ENCODE measurements at places on chromosomes 1 and 21.

- DNase-seq = no peak
Observed at GRCh38 chr1:197961449-197961848, 44.3 kb downstream of the LHX9 start.

- no peak for DNase-seq
Observed at GRCh38 chr21:20627594-20627993, 370.6 kb upstream of the NCAM2 start.

DNA sequence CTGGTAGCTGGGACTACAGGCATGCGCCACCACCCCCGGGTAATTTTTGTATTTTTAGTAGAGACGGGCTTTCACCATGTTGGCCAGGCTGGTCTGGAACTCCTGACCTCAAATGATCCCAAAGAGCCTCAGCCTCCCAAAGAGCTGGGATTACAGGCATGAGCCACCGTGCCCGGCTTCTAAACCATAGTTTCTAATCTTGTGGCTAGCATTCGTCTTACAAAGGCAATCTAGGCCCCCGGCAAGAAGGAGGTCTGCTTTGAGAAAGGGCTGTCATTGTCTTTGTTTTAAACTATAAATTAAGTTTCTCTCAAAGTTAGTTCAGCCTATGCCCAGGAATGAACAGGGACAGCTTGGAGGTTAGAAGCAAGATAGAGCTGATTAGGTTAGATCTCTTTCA is 10.3 kb upstream of the L1TD1 start:
- DNase-seq = no peak

DNA sequence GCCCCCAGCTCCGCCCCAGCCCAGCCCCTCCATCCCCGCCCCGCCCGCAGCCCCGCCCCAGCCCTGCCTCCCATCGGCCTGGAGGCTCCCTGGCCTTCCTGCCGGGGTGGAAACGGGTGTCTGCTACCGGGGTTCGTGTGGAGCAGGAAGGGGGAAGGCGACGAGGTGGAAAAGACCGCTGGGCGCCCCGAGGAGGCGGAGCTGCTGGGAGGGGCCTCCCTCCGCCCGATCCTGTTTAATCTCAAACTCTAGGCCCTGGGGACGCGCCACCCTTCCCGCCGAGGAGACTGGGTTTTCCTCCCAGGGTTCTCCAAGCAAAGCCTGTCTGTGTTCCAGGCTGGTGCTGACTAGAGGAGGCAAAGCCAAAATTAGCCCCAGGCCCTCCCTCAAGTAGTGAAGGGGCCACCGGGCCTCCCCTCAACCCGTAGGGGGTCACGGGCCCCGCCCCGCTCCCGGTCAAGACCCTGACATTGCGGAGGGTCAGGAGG is 16.2 kb upstream of the TTLL10 start:
- DNase-seq = peak; percentile 49

DNA sequence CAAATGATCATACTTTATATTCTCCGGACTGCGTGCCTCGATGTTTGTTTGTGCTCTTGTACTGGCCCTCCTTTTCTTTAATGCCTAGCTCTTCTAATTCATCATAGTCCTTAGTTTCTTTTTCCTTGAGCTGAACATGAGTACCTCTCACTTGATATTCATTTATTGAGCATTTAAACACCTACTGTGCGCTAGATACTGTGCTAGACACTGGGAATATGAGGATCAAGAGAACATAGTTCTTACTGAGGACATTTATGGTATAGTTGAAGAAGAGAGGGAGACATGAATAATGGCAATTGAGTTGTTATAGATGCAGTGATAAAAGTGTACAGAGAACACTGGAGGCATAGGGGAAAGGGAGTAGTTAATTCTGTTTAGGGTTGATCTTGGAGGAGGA is 22.0 kb downstream of the SUCO start:
- DNase-seq = no peak

GRCh38 chr1:93443454-93443853 is 4.5 kb upstream of the FNBP1L start:
- no peak for DNase-seq

- no peak for DNase-seq
Observed at GRCh38 chr1:226663327-226663704, 75.8 kb downstream of the ITPKB start.

DNA sequence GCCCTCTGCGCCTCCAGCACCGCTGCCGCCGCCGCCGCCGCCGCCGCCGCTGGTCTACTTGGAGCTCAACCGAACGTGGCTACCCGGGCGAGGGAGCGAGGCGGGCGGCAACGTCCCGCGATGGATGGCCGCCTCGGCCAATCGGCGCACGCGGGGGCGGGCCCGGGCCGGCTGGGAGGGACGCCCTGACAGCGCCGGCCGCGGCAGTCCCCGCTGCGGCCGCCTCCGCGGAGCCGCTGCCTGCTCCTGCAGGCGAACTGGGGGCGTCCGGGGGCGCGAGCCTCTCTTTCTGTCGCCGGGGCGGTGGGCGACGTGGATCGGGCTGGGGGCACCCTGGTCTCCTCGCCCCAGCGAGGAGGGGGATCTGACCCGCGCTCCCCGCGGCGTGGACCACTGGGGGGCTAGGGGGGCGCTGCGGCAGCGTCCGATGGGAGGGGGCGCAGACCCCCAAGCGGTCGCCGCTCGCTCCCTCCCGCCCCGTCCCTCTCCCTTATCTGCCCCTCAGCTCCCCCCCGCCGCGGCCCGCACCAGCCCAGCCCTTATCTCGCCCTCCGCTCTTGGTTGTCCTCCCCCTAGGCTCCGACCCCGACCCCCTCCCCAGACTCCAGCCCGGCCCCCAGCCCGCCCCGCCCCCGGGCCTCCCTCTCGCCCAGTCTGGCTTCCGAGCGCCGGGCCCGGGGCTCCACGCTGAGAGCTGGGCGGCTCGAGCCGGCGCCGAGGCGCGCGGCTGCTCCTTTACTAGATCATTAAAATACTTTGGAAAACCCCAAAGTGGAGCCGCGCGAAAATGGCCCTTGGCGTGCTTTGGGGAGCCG is at the start of gene SSBP3:
Gene SSBP3 (minus strand): TSS at position 56 of the 815 bp plus-strand sequence.
- peak; percentile 90 for DNase-seq

DNA sequence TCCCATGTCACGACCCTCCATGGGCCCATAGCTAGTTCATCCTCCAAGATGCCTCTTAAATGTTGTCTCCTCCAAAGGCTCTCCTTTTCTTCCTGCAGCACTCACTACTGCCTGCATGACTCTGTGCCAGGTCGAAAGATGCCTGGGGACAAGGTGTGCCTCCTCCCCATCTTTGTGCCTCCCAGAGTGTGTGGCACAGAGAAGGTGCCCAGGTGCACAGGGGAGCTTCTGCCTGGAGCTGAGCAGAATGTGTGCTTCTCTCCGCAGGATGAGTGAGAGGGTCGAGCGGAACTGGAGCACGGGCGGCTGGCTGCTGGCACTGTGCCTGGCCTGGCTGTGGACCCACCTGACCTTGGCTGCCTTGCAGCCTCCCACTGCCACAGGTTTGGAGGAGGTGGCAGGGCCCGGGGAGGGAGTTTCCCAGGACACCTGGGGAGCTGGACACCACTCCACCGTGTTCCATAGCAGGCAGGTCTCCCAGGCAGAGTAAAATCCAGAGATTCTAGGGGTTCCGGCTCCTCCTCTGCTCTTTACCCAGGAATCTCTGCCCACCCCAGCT is 6.9 kb upstream of the PPM1J start:
- no peak for DNase-seq

- no peak for DNase-seq
Observed at GRCh38 chr1:213541641-213542040, 446.1 kb upstream of the PROX1 start.

DNA sequence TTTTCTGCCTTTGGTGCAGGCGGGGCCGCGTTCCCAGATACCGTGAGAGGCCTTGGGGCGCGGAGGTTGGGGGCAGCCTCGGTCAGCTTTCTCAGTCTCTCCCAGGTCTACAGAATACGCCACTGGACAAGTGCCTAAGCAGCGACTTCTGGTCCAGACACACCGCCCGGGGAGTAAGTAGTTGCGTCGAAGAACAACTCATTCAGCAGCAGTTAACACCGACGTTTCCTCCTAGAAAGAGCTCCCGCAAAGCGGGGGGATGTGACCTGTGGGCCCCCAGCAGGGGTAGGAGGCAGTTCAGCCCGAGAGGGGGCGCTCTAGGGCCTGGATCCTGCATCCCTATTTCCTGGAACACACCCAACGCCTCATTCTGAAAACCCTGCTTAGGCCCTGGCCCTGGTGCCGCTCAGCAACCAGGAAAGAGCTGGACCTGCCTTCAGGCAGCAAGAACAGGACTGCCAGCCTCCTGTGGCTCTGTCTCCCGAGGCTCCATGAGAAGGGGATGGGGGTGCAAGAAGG is 6.5 kb upstream of the BARHL2 start:
- no peak for DNase-seq

DNA sequence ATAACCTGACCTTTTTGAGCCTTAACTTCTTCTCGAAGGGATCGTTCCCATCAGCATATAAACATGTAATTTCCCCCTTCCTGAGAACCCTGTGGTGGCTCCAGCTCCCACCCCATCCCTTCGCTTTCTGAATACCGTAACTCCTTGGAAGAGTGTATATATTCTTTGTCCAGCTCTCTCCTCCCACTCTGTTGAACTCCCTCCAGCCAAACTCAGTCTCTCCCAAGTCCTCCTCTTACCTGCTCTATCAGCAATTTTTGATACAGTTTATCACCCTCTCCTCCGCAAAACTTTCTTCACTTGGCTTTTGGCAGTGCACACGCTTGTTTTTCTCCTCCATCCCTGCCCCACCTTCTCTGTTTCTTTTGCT is 109.9 kb upstream of the SLC25A33 start:
- no peak for DNase-seq

DNA sequence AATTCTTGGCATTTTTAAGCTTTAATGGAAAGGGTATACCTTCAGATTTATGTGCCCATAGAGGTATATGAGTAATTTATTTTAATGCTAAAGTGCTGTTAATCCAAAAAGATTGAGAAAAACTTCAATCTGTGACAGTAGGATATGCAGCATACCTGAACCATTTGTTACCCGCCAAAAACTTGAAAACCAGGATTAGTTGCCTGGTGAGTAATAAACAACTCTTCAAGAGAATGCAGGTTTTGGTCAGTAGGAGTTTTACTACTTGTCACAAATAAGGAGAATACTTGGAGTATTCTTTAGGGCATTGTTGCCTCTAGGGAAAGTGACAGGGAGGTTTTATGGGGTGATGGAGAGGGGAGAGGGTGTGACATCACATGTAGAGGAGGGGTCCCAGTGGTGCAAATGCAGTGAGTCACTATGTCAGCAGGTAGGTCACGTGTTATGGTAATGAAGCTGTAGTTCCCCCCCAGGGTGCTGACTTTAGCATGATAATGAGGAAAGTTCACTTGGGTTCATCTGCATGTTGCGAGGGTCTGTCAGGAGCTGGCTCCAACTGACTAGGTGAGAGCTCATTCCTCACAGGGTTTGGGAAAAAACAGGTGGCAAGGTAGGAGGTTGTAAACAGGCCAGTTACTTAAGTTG is 23.1 kb downstream of the USP25 start:
- DNase-seq = no peak

GRCh38 chr1:101522486-101522885 is 285.7 kb downstream of the S1PR1 start:
- no peak for DNase-seq

- no peak for DNase-seq
Observed at GRCh38 chr1:88302843-88303486, 381.1 kb upstream of the PKN2 start.

GRCh38 chr1:81237473-81238089 is 563.2 kb upstream of the ADGRL2 start:
- DNase-seq = no peak

DNA sequence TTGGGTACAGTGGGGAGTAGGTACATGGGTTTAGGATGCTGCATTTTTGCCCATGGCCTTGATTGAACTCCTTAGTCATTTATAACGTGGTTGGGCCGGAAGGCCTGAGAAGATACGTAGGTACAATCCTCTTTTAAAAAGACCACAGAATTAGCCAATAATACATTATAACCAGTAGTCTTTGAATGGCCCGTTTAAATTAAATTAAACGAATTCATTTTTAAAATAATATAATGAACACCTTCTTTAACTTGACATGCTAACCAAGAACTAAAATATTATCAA is 20.1 kb upstream of the ADAR start:
- DNase-seq = no peak

DNA sequence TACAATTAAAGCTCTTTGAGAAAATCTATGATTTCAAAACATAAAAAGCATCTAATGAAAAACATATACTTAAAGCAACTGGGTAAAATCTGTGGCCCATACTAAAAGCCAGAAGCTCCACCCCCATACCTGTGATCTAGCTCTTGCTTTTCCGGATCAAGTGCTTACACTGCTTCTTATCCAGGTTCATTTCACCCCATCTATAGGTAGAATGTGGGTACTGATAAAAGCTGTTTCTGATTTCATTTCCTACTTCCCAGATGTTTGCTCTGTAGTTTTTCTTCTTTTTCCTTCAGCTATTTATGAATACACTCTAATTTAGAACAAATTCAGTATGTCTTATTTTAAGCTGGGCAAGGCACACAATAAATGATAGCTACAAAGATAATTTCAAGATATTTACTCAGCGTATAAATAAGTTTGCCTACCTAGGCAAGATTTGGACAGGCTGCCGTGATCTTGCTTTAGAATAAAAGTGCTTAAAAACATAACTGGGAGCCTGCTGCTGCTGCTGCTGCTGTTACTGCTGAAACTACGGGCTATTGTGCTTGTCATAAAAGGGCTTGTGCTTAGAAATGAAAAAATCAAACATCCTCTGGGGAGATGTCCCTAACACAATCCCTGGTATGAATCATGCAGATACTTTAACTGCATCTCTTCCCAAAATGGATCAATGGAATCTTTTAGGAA is 2.1 kb downstream of the SIPA1L2 start:
- DNase-seq = peak; percentile 50

DNA sequence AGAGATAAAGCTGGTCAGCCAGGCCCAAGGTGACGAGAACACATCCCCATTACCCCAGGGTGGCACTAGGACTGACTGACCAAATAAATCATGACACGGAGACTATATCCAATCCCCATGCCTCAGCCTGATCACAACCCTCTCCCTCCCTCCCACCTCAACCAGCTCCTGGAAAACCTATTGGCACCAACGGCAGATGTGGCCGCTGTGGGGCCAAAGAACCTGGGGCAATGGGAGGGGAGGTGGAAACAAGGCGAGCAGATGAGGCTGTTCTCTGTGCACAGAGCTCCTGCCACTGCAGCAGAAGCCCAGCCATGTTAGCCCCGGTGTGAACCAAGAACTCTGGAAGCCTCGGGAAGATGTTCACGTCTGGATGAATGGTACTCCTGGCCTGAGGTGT is 77.6 kb downstream of the CD247 start:
- DNase-seq = no peak

DNA sequence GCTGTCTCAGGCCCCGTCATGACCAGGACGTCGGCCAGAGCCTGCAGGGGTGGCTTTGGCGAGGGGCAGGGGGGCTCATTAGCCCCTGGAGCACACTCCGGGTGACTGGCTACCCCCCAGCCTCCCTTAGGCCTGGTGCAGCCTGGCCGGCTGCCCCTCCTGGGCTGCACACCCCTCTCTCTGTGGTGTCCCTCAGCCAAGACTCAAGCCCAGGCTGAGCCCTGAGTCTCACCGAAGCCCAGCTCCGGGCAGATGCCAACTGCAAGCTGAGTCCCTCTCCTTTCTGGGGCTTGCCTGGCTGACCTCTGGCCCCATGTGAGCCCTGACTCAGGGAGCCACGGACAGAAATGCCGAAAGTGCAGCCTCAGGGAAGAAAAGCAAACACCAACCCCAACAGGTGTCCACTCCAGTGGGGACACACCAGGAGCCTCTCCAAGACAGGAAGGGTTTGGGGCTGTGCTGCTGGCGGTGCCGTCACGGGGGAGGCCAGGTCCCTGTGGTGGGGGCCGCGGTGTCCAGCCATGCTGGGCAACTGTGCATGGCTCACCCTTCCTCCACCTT is 5.3 kb upstream of the IBA57 start:
- no peak for DNase-seq

All from hippocampal formation (tissue), 2 donors.